COLO829 (cell line): ENCODE measurements at places on chromosomes 6 and 20.

GRCh38 chr6:35445691-35446090, 6.4 kb upstream of the FANCE start:
- DNase-seq: no peak

GRCh38 chr20:42319252-42320013, 701.3 kb upstream of the CHD6 start:
- DNase-seq: no peak

GRCh38 chr6:6333501-6333900, 13.0 kb upstream of the F13A1 start:
- no peak for DNase-seq

GRCh38 chr6:75481936-75482593, 11.5 kb downstream of the FILIP1 start:
- DNase-seq: no peak
